ENCODE measurements at places on chromosomes 2 and 18. TPM values are rescaled to one million over a fixed set of nuclear protein-coding genes. Genes with fewer than 3 reads are reported as not detected.

CRYGD gene
- not detected for total RNA-seq

RGPD4 gene
- total RNA-seq: 0.07 TPM

STARD6 gene
- not detected for total RNA-seq

DLX1 gene
- 2.4 TPM for total RNA-seq

MRPL33 gene
- total RNA-seq: 321 TPM

MTERF4 gene
- total RNA-seq: 22.7 TPM

KCNG2 gene
- total RNA-seq: not detected

PLA2R1 gene
- 2.4 TPM for total RNA-seq

DSG1 gene
- not detected for total RNA-seq

FOXI3 gene
- not detected for total RNA-seq

MRO gene
- 0.47 TPM for total RNA-seq

Data from A549 treated with GW870086 at 1 μM for 4 hours (cell line).